ENCODE measurements at places on chromosomes 2 and 18.

DNA sequence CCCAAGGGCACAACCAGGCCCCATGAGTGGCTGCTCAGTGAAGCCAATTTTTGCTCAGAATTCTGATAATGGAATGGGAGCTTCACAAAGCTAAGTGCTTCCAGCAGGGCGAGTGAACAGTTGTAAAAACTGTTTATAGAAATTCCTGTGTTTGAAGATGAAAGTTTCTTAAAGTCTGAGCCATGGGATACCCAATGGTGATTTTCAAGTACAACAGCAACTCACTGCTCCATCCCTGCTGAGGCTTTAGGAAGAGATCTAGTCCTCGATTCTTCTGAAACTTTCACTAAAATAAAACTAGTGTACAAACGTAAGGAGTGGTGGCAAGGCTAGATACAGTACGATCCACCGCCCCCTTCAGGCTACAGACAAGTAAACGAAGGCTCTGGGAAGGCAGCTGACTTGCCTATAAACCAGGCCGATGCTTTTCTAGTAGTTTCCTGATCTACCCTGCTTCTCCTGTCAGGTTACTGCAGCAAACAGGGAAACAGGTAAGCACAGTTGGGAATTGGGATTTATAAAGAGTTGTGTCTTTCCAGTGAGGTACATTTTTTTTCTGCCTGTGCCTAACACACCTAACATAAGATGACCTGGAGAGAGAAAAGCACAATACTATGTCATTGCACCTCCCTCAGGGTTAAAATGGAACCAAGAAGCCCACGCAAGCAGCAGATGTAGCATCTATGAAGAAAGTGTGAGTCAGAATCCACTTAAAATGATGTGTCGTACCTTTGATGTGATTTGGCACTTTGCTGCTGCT lies 108.7 kb downstream of the UXS1 start:
- no peak for DNase-seq

- peak; percentile 58 for DNase-seq
Measured at GRCh38 chr2:96951125-96951654, 35.2 kb downstream of the FAM178B start.

DNA sequence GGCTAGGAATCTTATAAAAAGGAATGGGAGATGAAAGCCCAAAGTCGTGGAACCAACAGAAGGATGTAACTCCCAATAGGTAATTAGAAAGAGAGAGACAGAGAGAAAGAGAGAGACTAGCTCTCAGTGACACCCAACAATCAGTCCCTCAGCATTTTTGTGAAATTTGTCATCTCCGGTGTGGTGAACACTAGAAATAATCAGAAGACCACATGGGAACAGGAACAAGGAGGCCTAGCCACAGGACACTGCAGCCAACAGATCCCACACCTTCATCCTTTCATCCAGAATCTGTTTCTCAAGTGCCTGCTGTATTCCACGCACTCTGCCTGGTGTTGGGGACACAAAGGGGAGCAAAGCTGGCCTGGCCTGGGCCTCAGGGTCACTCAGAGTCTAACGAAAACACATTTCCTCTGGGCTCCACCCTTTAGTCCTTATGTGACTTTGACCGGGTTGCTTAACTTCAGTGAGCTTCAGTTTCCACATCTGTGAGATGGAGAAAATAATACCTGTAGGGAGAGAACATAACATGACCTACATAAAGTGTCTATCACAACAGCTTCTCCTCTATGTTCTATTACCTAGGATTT lies 53.1 kb downstream of the EHD3 start:
- DNase-seq: no peak

DNA sequence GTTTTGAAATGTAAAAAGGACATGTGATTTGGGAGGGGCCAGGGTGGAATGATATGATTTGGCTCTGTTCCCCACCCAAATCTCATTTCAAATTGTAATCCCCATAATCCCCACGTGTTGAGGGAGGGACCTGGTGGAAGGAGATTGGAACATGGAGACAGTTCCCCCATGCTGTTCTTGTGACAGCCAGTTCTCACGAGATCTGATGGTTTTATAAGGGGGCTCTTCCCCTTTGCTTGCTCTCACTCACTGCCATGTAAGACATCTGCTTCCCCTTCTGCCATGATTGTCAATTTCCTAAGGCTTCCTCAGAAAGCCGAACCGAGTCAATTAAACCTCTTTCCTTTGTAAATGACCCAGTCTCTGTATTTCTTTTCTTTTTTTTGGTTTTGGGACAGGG lies 39.2 kb downstream of the FECH start:
- no peak for DNase-seq

- DNase-seq: no peak
Measured at GRCh38 chr2:182482511-182482910, 55.7 kb upstream of the PDE1A start.

DNA sequence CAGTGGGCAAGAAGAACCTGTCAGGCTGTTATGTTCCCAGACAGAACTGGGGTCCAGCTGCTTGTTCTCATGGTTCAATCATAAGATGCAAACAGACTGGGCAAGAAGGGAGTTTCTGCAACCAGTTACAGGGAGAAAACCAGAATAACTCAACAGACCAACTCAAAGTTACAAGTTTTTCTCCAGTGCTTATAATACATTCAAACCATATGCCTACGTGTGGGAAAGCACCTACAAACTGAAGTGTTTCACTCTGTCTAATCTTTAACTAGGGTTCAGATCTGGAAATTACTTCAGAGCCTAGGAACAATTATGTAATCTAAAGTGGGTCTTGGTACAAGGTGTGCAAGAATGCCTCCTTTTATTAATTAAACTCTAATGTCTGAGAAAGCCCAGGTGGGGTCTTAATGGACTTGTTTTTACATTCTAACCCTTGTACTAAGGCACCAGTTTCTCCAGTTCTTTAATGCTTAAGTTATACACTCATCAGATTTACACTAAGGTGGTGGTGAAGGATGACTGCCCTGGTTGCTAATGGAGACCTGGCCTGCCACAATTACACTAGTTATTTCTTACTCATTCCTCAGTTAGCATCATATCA lies 951.9 kb downstream of the TSN start:
- DNase-seq: no peak

GRCh38 chr2:147375073-147375472 lies 469.8 kb upstream of the ACVR2A start:
- no peak for DNase-seq

DNA sequence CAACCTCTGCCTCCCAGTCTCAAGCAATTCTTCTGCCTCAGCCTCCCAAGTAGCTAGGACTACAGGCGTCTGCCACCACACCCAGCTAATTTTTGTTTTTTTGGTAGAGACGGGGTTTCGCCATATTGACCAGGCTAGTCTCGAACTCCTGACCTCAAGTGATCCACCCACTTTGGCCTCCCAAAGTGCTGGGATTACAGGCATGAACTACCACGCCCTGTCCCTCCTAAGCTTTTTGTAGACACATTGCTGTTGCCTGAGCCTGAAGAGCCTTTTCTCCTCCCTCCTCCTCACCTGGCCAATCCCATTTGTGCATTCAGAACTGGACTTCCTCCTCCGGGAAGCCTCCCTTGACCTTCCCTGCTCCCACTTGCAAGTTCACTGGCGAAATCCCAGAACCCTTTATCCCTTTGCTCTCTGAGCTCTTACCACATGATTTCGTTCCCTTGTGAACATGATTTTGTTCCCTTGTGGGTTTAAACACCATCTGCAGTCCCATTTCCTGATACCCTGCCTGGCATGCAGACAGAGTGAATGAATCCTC lies 2.6 kb downstream of the C2orf72 start:
- no peak for DNase-seq

DNA sequence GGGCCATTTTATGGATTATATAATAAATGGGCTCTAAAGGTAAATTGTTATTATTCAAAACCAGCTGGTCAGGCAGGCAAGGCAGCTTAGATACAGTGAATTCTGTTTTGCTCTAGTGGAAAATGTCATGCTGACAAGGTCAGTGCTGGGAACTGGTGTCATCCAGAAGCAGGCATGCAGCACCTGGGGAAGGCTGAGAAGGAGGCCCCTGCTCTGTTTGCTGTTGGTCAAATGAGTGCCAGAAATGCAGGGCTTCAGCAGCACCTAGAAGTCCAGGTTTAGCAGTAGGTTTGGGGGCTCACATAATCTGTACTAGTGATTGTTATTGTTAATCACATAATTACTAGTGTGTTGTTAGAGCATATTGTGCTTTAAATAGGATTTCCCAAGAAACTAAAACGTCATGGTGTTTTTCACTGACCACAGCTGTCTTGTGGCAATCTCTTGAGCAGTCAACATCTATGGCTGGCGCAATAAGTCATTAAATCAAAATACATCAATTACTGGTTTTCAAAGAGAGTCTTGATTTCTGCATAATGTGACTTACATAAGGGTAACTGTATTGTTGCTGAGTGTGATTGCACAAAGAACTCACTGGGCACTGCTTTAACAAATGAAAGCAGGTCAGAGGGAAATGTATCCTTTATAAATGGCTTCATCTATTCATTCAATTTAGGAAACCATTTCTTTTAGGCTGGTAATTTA lies 99.1 kb downstream of the MYO3B start:
- no peak for DNase-seq

DNA sequence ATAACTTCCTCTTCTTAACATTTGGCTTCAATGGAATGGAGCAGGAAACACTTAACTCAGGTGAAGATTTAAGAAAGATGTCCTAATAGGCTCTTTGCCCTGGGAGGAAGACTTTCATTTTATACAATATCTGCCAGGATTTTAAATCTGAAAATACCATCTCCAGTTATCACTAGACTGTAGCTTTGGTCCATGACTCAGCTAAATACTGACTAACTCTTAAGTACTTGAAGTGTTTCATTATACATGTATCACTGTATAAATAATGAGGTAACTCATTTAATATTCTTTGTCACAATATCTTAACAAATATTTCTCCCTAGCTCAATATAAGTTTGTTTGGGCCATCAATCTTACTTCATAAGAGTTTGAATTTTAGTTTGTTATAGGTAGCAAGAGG lies 34.7 kb downstream of the RBKS start:
- no peak for DNase-seq

DNA sequence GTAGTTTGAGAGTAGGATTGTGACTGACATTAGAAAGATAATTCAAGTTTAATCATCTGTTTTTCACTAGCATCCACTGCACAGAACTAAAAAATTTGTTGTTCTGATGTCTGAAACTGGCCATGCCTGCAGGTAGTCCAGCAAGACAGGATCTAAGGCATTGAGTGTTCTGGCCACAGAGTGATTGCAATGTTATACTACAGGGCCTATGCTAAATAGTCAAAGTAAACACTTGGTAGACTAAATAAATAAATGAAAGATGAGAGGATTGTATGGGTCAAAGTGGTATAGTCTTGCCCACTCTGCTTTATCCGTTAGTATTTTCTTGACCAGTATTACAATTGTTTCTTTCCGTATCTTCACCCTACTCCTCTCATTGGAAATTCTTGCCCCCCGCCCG lies 27.6 kb upstream of the FANCL start:
- DNase-seq: no peak

DNA sequence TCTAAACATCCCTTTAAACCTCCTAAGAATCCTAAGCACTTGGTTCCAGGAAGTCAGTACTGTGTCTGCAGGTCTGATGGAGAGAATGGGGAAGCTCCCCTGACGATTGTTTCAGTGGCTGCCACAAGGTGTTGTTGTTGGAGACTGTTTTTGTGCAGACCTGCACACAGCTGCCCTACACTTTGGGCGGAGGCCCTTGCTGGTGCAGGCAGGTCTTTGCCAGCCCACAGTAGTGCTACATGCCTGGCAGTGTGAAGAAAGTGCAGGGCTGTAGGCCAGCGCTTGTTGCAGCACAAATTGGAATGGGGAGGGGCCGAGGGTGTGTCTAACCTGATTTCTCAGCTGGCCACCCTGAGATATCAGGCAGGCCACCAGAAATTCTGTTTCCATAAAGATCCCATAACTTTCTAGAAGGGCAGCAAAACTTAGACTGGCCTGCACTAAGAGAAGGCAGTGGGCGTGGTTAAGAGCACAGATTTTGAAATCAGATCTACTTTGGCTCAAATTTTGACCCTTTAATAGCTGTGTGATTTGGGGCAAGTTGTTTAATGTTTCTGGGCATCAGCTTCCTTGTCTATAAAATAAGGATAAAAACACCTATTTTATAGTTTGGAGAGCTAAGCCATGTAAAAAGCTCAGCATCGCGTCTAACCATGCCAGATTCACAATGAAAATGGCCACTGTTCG lies 83.7 kb upstream of the SLC1A4 start:
- DNase-seq: no peak

GRCh38 chr18:10850840-10851239 lies 298.5 kb downstream of the PIEZO2 start:
- DNase-seq: no peak

- DNase-seq: no peak
Measured at GRCh38 chr2:44324971-44325426, 36.3 kb downstream of the PREPL start.

- DNase-seq: no peak
Measured at GRCh38 chr2:197472166-197472565, 18.8 kb downstream of the COQ10B start.

DNA sequence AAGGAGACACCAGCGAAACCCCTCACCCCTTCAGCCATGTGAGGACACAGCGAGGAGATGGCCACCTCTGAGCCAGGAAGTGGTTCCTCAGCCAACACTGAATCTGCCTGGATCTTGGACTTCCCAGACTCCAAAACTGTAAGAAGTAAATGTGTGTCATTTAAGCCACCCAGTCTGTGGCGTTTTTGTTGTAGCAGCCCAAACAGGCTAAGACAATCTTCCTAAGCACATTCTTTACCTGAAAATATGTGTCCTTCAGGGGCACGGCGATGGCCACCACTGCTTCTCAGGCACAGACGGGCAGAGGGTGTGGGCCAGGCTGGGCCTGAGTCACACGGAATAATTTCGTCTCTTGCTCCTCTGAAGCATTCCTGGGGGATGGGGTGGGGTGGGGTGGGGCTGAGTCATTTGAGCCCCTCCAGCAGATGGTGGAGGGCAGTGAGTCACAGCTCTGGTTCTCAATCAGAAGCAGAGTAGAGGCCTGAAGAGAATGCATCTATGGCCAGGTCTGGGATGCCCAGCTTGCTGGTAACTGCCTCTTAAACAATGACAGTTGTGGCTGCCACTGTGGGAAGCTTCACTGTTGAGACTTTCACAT lies 142.4 kb downstream of the CAPN13 start:
- peak; percentile 62 for DNase-seq

DNA sequence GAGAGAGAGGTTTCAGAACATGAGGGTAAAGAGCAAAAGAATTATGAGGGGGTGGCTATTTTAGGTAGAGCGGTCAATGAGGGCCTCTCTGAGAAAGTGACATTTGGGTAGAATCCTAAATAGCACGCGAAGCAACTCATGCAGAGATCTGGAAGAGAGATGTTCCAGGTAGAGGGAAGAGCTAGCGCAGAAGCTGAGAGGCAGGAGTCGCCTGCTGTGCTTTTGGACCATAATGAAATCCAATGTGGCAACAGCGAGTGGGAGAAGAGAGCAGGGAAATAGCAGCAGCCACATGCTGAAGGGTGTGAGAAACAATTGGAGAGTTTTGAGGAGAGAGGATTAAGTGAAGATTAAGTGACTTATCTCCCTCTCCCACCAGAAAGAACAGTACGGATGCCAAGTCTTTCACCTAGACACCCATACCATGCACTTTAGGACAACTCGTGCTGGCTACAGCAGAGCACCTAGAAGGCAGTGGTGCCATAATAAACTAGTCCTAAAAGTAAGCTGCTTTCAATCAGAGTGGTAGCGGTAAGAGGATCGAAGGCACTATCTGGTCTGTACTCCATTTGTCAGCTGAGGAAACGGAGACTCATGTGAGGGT lies 129.7 kb downstream of the LRP2 start:
- DNase-seq: no peak
